ENCODE measurements at places on chromosomes 11 and 22. TPM values are rescaled to one million over a fixed set of nuclear protein-coding genes. Genes with fewer than 3 reads are reported as not detected.

Gene INPP5J
- 1.1 TPM for total RNA-seq

Gene KBTBD3
- total RNA-seq = 11.0 TPM

Gene BID
- total RNA-seq = 17.9 TPM

Gene OR8B4
- not detected for total RNA-seq

Gene P2RY6
- not detected for total RNA-seq

Gene POU2AF2
- not detected for total RNA-seq

Gene FAM118A
- total RNA-seq = 293 TPM

Gene ARHGAP8
- 3.1 TPM for total RNA-seq

Gene MFNG
- 296 TPM for total RNA-seq

Gene FIBIN
- not detected for total RNA-seq
